ENCODE measurements at places on chromosomes 16 and 17. TPM values are rescaled to one million over a fixed set of nuclear protein-coding genes. Genes with fewer than 3 reads are reported as not detected.

GRCh38 chr16:58449768-58450167 lies 50.2 kb upstream of the NDRG4 start:
- no peak for DNase-seq

EFCAB13 gene
- polyA plus RNA-seq, result 6.2 TPM

- no peak for DNase-seq
Measured at GRCh38 chr17:78146881-78147280, 696 bp downstream of the C17orf99 start.

DNA sequence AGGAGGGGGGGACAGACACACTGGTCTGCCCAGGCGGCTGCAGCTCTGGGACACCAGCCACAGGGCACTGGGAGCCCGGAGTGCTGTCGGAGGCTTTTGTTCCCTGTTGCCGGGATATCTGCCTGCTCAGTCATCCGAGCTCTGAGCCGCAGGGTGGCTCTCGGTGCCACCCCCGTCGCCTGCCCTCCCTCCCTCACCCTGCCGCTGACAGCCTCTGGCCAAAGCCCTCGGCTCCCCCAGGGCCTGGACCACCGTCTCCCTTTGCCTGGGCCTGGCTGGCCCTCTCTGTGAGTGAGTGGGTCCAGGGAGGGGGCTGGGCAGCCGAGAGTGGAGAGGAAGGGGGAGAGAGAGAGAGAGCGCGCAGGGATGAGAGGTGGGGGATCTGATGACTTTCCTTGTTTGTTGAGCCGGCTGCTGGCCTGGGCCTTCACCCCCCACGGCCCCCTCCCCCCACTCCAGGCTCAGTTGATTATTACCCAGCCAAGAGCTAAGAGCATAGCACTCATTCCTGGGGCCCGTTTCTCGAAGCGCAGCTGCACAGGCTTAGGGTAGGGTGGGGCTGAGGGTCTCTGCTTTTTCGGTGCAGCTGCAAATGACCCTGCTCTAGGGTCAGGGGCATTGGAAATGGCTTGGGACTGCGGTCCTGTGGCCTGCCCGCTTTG lies 2.7 kb downstream of the FOXJ1 start:
- no peak for DNase-seq

GRCh38 chr17:41682631-41683030 lies 6.1 kb upstream of the EIF1 start:
- no peak for DNase-seq
